ENCODE measurements at places on chromosomes 12 and 14.

- DNase-seq = no peak
These were observed 3.9 kb upstream of the TM7SF3 start for GRCh38 chr12:27018037-27018436.

DNA sequence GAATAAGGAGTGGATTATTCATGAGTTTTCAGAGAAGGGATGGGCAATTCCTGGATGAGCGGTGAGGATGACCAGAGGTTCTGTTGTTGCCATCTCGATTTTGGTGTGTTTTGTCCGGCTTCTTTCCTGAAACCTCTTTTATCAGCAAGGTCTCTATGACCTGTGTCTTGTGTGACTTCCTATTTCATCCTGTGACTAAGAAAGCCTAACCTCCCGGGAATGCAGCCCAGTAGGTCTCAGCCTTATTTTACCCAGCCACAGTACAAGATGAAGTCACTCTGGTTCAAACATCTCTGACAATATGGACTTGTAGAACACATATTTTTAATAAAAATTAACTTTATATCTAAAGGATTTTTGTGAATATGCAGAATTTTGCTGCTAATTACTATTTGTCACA, 716.4 kb downstream of the FSCB start:
- no peak for DNase-seq

GRCh38 chr14:69351911-69352310, 46.2 kb downstream of the ERH start:
- no peak for DNase-seq

- DNase-seq = no peak
These were observed 512 bp downstream of the POU6F1 start for GRCh38 chr12:51217133-51217967.

GRCh38 chr12:57803319-57803893, 15.1 kb downstream of the AVIL start:
- DNase-seq = no peak

GRCh38 chr12:109264095-109264942, 44.8 kb downstream of the FOXN4 start:
- DNase-seq = peak; percentile 41

DNA sequence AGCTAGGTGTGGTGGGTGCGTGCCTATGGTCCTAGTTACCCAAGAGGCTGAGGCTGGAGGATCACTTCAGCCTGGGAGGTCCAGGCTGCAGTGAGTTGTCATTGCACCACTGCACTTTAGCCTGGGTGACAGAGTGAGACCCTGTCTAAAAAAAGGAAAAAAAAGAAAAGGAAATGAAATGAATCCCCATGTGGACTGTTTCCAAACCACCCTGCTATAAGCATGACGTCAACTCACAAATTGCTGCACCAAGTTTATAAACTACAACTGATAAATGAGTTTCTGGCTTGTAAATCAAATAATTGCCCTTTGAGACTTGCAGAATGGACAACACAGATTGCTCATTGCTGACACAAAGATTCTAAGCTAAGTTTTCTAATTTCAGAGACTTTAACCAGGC, 51.0 kb upstream of the STK38L start:
- DNase-seq = no peak

DNA sequence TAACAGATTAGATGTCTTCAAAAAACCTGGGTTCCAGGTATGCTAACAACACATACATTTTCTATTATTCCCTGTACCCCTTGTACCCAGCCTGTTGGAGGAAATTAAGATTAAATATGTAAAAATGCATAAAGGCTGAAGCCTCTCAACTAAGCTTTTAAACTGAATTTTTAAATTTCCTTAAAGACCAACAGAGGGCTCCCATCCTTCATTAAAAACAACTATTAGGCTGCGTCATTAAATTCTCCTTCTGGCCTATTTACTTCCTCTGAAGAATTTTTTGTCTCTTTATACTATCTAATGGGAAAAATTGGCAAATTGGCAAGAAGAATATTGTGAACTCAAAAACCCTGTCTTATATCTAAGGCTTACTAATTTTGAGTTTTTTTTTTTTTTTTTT, 21.8 kb downstream of the SENP1 start:
- no peak for DNase-seq

- no peak for DNase-seq
These were observed 1.3 kb downstream of the CLEC1A start for GRCh38 chr12:10097521-10097920.

- DNase-seq = no peak
These were observed 387 bp upstream of the IPO8 start for GRCh38 chr12:30696103-30696408.

DNA sequence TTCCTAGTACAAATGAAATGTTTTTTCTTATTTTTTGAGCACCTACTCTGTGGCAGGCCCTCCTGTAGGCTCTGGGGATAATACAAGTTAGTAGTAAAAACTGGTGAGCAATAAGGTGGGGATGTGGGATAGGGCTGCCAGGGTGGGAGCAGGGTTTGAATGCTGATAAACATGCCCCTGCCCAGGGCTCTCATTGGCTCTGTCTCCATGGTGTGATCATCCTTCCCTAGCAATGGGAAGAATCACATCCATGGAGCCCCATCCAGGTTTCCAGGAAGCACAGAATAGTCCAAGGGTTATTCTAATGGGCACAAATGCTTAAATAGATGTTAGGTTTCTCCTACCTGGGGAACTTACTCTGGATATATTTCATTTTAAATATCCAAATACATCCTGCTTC, 45.5 kb downstream of the GIT2 start:
- DNase-seq = no peak

- DNase-seq = no peak
These were observed 6.3 kb upstream of the RIN3 start for GRCh38 chr14:92507174-92507768.

DNA sequence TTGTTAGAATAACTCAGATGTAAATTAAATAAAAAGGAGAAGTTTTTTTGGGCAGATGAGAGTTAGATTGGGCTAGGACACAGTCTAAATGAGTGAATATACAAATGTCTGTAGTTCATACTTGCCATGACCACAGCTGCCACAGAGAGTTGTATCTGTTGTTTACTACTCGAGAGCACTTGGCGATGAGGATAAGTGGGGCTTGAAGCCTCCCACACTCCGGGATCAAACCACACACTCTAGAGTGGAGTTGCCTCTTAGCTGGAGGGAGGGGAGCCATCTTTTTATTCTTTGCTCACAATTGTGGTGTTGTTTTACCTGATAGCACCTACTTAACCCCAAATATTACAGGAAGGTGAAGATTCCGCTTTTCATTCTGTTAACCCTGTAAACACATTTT, 27.5 kb downstream of the BEST3 start:
- DNase-seq = no peak

- DNase-seq = no peak
These were observed 571 bp downstream of the ZNF891 start for GRCh38 chr12:133129368-133130037.

- no peak for DNase-seq
These were observed 22.8 kb downstream of the OTUB2 start for GRCh38 chr14:94048691-94049624.

- DNase-seq = no peak
These were observed 146.6 kb upstream of the PLEKHG7 start for GRCh38 chr12:92556141-92556540.

DNA sequence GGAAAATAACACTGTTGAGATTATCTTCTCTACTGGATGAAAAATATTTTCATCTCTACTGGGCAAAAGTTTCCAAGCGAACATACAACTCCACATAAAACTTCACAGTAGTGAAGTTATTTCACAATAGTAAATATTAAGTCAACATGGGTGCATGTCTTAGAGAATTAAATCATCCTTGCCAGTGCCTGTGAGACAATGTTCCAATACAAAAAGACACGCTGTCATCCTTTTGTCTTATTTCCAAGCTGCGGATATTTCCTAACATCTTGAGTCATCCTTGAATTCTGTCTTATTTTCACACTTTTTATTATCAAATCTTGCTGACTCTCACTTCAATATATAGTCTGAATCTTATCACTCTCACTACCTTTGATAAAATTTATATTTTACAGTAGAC, 142.9 kb upstream of the KITLG start:
- DNase-seq = no peak

DNA sequence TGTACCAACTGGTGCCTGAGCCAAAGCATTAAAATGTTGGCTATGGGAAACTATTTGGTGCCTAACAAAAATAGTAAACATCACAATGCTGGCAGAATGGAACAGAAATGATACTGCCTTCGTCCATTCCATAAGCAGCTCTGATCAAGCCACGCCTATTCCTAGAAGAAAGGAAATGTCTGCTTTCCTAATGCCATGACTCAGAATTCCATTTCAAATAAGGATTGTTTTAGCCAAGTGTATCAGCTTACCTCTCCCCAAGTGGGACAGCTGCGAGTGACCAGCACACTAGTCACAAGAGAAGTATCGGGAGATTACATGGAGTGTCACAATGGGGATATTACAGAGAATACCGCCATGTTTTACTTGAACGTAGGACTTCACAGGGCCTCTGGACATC, 38.7 kb downstream of the GLT8D2 start:
- no peak for DNase-seq

DNA sequence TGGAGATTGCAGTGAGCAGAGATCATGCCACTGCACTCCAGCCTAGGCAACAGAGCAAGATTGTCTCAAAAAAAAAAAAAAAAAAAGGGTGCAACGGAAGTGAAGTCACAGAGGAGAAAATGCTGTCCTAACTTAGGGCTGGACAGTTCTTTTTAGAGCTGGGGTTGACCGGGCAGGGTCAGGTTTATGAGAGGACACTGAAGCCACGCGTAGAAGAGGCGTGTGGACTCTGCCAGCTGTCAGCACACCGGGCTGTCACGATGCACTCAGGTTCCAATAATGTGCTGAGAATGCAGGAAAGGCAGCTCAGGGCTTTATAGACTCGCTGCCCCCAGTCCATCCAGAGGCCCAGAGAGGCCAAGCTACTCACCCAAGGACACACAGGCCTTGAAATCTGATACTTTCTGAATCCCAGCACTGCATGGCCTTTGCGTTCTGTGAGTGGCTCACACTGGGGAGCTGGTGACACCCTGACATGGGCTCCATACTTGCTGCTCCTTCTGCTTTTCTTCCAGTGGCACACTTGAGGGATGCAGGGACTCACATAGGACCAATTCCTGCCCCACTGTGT, 28.9 kb upstream of the SPPL3 start:
- DNase-seq = no peak

GRCh38 chr12:86950043-86950442, 693.9 kb upstream of the MGAT4C start:
- DNase-seq = no peak

DNA sequence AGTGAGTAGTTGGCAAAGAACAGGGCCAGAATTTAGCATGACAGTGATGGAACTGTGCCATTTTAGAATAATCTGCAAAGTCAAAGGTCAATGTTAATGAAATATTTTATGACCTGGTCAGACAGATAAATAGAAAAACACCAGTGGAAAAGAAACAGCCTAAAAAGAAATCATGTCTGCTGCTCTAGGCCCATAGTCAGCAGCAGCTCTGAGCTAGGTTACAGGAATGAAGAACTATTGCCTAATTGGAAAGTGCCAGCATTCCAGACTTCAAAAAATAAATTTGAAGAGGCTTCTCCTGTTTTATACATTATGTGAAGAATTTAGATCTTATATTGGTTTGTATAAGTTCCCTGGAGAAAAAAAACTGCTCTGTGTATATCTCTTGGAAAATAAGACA, 9.8 kb downstream of the NPC2 start:
- DNase-seq = no peak

GRCh38 chr12:53047221-53048032, 2.4 kb upstream of the TNS2 start:
- peak; percentile 58 for DNase-seq

DNA sequence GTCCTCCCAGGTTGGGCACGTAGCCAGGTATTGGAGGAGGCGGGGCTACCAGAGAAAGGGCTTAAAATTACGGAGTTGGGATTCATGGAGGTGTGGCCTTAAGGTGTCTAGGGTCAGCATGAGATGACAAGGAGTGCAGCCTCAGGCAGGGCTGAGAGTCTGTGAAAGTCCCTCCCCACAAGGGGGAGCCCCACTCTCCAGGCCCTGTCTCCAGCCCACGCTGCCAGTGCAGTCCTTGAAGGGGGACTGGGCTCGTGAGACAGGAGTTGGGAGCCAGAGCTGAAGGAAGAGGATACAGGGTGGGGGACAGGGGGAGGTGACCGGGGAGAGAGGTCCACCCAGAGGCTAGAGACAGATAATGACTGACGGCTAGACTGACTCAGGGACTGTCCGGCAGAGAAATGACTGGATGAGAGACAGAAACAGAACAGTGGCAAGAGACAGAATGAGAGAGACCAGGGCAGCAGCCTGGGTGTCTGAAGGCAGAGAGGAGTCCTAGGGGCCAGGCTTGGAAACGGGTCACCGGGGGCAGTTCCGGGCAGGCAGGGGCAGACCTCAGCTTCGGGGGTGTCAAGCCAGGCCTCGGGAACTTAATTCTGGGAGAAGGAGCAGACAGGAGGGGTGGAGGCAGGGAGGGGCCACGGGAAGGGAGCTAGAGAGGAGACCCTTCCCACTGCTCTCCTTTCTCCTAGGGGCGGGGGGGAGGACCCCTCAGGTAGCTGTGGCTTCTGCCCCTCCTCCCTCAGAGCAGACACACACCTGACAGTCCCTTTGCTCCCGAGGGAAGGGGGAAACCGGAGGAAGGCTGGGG, 970 bp downstream of the CDH24 start:
- no peak for DNase-seq
